ENCODE measurements at places on chromosomes 4 and X.

GRCh38 chr4:72302981-72303704, 265.9 kb downstream of the ADAMTS3 start:
- DNase-seq, result no peak

DNA sequence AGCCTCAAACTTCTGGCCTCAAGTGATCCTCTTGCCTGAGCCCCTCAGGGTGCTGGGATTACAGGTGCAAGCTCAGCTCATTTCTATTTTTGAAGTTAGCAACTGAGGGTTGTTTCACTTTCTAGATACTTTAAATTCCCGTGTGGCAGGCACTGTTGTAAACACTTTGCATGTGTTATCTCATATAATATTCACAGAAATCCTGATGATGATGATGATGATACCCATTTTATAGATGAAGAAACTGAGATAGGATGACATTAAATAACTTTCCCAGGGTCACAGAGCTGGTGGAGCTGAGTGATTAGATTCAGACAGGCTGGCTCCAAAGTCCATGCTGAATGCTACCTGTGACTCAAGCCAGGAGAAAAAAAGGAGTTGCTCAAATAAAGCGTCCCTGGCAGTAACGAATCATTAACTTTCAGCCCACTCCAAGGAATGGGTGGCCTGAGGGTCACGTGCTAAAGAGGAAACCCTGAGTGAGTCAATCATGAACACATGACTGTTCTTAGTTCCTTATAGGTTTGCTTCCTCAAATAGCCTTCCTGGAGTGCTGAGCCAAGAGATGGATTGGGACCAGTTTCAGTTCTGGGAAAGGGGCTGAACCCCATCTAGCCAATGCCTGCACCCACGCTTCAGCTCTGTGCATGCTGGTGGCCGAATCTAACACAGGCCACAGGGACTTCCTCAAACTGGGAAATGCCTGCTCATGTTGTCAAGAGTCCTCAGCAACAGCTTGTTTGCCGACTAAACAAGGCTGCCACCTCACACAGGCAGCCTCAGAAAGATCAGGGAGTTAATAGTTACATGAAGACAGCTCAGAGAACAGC, 52.8 kb downstream of the RBM47 start:
- DNase-seq, result peak; percentile 11

GRCh38 chr4:128076464-128076863, 15.4 kb downstream of the LARP1B start:
- DNase-seq, result no peak

GRCh38 chr4:155679343-155679742, 12.7 kb downstream of the GUCY1A1 start:
- DNase-seq, result no peak

- DNase-seq, result no peak
Measured at GRCh38 chrX:44162964-44163475, 180.5 kb downstream of the EFHC2 start.

GRCh38 chr4:125961626-125962025, 646.9 kb downstream of the FAT4 start:
- DNase-seq, result no peak

- no peak for DNase-seq
Measured at GRCh38 chr4:70724463-70724862, 2.7 kb downstream of the RUFY3 start.
